ENCODE measurements at places on chromosomes 4 and X. TPM values are rescaled to one million over a fixed set of nuclear protein-coding genes. Genes with fewer than 3 reads are reported as not detected.

DNA sequence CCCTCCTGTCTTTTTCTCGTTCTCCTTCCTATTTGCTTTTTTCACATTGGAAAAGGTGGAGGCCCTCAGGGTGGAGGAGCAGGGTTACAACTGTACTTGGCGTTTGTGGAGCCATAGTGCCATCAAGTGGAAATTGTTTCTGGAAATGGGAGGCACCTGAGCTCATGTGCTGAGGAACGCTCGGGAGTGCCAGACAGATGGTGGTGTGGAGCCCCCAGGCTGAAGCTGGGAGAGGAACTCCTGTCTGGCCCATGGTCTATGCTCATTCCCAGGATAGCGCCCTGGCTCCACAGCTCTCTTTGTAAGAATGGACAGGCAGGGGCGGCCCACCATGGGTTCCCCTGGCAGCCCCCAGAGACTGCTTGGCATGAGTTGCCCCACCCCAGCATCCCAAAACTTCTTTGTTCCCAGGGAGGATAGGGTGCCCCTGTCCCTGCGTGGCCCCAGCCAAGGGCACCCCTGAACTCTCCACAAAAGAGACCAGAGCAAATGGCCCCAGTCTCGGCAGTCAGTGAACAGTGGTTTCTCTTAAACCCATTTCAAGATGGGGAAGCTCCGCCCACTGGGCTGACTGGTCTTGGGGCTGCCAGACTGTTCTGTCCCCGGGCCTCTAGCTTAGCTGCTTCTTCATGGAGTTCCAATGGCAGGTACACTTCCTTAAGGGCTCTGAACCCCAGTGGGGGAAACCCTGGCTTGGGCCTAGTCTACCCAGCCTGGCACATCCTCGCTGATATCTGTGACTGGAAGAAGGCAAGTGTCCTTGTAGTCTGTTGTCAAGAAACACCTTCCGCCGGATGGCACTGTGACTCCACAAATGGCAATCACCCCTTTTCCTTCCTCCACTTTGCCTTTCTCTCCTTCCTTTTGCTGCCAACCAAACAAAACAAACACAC, 70.1 kb downstream of the NBDY start:
- no peaks in the 10 kb centered on the region for H3K36me3 ChIP-seq
- no peak for DNase-seq
- no peak overlapping the region for H3K4me3 ChIP-seq
- H3K27me3 ChIP-seq: no peaks in the 10 kb centered on the region
- H3K27ac ChIP-seq: no peak overlapping the region

- no peaks in the 10 kb centered on the region for H3K27me3 ChIP-seq
- no peak overlapping the region for H3K4me3 ChIP-seq
- no peak for DNase-seq
- no peaks in the 10 kb centered on the region for H3K4me1 ChIP-seq
- no peaks in the 10 kb centered on the region for H3K36me3 ChIP-seq
Measured at GRCh38 chrX:98207947-98208346, 1324.2 kb downstream of the RPA4 start.

DNA sequence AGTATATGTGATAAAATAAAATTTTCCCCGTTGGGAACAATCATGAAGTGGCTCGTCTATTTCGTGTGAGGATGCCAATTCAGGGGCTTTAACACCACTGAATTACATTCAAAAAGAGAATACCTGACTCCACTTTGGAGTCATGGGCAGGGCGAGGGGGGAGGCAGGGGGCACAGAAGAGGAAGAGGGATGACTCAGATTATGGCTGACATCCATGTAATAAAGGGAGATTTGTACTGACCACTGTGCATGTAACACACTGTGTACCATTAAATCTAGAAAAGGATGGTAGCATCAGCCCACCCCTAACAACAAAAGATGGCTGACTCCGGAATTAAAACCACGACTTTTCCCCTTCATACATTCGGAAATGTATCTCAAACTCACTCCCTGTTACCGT, 1.3 kb downstream of the SLC9A7 start:
- H3K4me3 ChIP-seq: no peak overlapping the region
- no peak for DNase-seq
- no peaks in the 10 kb centered on the region for H3K36me3 ChIP-seq

GRCh38 chr4:44149282-44149681, 299.3 kb downstream of the KCTD8 start:
- H3K36me3 ChIP-seq: no peaks in the 10 kb centered on the region
- no peak overlapping the region for H3K27ac ChIP-seq
- DNase-seq: no peak
- no peaks in the 10 kb centered on the region for H3K27me3 ChIP-seq
- no peaks in the 10 kb centered on the region for H3K4me1 ChIP-seq
- H3K4me3 ChIP-seq: no peak overlapping the region

ZNF827 gene
- 23.9 TPM for total RNA-seq

ODAM gene
- 18.5 TPM for total RNA-seq

DNA sequence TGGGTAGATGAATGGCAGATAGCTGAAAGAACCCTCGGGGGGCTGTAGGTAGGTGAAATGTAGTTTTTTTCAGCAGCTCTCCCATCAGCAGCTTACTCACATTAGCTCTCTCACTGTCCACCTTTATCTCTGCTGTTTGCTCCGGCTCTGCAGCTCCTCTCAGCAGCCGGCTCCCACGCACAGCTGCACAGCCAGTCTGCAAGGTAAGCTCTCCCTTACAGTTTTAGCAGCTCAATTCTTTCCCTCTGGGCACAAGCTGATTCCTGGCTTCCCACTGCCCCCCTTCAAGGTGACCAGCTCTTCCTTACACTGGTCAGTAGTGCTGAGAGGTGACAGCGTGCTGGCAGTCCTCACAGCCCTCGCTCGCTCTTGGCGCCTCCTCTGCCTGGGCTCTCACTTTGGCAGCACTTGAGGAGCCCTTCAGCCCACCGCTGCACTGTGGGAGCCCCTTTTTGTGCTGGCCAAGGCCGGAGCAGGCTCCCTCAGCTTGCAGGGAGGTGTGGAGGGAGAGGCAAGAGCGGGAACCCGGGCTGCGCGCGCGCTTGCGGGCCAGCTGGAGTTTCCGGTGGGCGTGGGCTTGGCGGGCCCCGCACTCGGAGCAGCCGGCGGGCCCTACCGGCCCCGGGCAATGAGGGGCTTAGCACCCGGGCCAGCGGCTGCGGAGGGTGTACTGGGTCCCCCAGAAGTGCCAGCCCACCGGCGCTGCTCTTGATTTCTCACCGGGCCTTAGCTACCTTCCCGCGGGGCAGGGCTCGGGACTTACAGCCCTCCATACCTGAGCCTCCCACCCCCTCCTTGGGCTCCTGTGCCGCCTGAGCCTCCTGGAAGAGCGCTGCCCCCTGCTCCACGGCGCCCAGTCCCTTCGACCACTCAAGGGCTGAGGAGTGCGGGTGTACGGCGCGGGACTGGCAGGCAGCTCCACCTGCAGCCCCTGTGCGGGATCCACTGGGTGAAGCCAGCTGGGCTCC, 393.6 kb downstream of the CENPC start:
- DNase-seq: no peak
- no peaks in the 10 kb centered on the region for H3K36me3 ChIP-seq
- H3K27ac ChIP-seq: no peak overlapping the region

Data from thyroid gland (tissue), 4 donors.